ENCODE measurements at places on chromosomes 5 and 9.

DNA sequence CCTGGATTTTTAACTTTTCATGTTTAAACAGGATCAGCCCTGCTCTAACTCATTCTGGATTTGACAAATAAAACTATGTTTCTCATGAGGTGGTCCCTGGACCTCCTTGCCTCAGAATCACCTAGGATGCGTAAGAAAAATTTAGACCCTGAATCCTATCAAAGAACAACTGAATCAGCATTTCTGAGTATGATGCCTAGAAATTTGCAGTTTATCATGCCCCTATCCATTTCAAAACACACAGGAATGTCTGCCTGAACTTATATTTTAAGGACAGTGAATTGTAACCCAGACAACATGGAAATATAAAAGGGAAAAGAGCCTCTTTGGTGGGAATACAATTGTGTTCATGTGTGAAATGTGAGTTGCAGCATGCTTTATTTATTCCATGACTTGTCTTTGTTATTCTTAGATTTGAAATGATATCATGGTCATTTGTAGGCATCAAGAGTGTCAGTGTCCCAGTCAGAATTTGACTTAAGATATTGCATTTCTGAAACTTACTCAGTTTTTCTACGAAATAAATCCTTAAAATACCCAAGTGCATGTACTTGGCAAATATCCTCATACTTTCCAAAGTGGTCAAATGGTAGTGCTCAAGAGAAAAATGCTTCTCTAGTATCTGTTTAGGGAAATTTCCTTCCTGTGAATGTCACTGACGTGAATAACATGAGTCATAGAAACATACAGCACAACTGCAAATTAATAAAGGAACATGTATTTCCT, 144.3 kb downstream of the GIN1 start:
- DNase-seq = no peak

- DNase-seq = no peak
These were observed 1504.9 kb upstream of the C9orf72 start for GRCh38 chr9:29078063-29078666.

DNA sequence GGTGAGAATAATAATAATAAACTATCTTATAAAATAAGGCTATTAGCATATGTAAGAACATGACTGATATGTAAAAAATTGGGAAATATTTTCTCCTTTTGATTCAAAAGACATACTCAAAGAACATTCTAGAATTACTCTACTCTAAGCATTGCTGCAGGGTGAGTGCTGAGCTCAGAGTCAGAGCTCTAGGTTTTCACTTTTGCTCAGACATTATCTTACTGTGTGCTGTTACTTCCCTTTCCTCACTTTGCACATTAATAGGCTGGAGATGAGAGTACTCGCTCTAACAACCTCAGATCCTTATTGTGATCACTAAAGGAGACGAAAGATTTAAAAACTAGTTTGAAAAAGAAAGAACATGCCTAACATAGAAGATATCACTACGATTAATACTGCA, 99.4 kb upstream of the C9orf72 start:
- DNase-seq = no peak

GRCh38 chr5:162487528-162488525, 420.3 kb downstream of the GABRG2 start:
- DNase-seq = no peak

DNA sequence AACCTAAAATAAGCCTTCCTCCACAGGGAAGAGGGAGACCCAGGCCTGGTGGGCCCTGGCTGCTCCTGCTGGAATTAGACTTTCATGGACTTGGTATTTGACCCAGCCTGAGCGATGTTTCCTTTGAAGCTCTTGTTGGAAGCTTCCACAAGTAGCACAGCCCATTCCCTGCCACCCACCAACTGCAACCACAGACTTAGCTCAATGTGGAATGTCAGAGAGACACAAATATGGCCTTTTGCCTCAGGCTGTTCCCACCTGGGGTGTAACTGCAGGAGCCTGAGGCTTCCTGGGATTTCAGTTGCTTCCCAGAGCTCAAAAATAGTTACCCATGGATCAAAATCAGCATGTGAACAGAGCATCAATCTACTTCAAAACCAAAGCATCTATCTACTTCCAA, 70.3 kb upstream of the LHFPL2 start:
- no peak for DNase-seq

DNA sequence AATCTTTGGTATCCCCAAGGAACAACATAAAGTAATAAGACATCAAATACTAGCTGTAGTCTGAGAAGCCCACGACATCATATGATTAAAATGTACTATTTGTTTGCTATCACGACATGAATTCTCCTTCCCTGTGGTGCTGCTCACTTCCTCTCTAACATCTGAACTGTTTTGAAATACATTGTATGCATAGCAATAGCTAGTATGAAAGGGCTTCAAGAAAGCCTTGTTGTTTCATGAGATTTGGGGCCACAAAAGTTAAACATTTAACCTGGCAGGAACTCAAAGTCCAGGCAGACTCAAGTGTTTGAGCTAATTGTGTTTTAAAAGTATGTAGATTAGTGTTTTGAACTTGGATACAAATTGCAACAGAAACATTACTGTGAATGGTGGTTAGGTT, 237.4 kb upstream of the PTGER4 start:
- DNase-seq = no peak

DNA sequence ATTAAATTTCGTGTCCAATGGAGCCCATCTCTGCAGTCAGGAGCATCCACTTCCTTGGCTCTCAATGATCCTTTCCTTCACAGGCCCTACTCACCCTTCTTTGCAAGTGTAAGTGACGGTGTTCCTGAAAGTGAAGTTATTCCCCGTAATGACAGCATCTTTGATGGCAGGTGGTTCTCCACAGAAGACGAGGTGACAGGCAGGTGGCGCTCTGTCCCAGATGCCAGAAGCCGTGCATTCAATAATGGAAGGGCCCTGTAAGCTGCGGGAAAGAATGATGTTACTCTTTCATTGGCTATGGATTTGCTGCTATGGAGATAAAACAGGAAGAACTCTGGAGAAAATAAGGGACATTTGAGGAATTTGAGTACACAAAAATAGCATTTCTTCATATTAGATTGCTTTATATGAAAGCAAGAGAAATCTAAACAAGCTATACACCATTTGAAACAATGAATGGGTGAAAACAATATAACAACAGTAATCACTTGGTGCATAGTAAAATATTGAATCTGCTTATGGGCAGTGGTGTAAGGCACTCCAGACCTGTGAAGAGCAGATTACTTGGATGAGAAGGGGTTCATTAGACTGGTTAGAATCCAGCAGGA, 89.9 kb upstream of the TXNDC8 start:
- DNase-seq = peak; percentile 21

GRCh38 chr9:126523611-126524111, 90.1 kb upstream of the LMX1B start:
- no peak for DNase-seq

- DNase-seq = no peak
These were observed 50.5 kb downstream of the PDE4D start for GRCh38 chr5:59842999-59843398.

- no peak for DNase-seq
These were observed 48.1 kb downstream of the VAV2 start for GRCh38 chr9:133943781-133944745.

- DNase-seq = no peak
These were observed 11.4 kb downstream of the VDAC1 start for GRCh38 chr5:133993185-133993936.

DNA sequence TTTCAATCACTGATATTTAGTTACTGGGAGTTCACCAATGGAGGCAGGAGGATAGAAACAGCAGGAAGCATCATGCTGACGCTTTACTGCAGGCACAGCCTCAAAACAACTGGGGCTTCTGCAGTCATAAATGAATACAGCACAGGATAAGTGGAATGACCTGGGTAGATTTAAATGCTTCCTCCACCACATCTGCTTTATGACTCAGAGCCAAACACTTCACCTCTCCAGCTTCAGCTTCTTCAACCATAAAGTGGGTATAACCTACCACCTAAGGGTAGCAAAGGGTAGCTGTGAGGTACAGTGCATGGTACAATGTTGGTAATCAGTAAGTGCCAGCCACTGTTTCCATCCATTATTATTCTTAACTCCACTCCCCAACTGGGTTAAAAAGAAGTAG, 28.4 kb downstream of the RASEF start:
- DNase-seq = no peak

GRCh38 chr5:60805463-60805862, 38.6 kb downstream of the ELOVL7 start:
- DNase-seq = no peak

DNA sequence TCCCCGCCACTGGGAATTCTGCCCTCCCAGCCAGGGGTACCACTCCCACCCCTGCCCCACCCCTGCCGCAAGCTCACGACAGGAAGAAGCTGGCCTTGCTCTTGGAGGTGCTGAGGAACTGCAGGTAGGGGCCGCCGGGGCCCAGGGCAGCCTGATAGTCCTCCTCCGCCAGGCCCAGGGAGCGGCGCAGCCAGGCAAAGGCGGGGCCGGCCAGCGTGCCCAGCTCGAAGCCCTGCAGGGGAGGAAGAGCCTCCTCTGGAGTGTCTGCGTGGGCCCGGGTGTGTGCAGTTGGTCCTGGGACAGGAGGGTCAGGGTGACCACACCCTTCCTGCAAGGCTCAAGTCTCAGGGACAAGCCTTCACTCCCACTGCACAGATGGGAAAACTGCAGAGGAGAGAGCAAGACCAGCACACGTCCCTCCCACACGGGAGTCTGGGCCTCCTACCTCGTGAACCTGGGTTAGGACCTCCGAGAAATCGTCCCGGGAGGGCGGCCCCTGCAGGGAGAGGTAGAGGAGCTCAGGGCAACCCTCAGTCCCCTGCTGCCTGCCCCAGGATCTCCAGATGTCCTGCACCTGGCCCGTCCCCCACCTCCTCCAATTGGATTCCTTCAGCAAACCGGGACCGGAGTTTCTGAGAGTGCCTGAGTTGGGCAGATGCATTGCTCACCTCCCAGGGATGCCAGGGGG, 2.4 kb downstream of the PIP5KL1 start:
- no peak for DNase-seq

DNA sequence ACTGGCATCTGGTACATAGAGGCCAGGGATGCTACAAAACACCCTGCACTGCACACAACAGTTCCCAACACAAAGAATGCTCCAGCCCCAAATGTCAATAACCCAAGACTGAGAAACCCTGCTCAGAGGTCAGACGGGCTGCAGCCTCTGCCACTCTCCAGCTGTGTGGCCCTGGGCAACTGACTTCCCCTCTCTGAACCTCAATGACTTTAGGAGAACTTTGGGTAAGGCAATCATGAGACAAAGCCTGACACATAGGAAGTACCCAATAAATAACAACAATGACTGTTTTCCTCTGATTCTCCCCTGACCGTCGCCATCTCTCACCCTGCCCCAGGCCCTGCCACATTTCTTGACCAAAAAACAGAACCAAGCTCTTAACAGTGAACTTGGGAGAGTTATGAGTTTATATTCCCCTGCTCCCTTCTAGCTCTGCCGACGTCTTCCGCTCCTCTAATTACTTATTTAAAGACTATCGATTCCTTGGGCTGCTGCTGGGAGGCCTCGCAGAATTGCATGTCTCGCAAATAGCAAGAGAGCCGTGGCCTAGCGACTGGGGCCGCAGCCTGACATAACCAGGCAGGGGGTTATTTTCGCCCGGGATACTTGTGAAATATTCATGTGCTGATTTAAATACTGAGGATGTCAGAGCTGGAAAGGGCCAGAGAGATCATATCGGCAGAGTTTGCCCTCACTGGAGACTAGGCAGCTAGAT, 24.5 kb upstream of the CRB2 start:
- DNase-seq = no peak

- no peak for DNase-seq
These were observed 6.0 kb downstream of the UBQLN1 start for GRCh38 chr9:83701769-83702168.

DNA sequence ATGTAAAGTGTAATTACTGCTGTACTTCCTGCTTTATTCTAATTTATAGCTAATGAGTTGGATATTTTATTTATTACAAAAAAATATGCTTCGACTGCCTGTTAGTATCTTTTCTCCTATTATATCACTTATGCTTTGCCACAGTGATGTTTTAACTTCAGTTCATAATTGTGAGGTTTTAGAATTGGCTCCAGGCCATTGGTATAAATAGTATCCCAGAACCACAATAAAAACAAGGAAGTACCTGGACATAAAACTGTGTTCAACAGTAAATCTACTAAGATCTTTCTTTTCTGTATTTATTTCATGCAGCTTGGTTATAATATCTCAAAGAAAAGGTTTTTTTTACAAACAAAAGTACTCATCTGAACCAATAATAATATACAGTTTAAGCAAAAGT, 354.3 kb upstream of the CDH9 start:
- DNase-seq = no peak

DNA sequence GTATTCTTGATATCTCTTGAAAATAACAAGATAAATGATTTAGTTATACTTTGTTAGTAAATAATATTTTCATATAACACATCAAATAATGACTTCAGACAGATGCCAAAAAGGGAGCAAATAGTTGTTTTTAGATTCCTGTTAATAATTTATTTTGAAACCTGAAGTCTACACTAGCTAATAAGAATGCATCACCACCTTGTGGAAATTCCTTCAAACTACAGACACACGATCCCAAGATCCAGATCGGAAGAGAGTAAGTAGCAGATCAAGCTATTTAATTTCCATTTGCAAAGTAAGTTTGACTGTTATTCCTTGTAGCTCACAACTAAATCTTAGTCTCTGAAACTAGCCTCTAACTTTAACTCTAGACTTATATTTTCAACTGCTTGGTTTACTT, 35.5 kb upstream of the ISL1 start:
- no peak for DNase-seq

DNA sequence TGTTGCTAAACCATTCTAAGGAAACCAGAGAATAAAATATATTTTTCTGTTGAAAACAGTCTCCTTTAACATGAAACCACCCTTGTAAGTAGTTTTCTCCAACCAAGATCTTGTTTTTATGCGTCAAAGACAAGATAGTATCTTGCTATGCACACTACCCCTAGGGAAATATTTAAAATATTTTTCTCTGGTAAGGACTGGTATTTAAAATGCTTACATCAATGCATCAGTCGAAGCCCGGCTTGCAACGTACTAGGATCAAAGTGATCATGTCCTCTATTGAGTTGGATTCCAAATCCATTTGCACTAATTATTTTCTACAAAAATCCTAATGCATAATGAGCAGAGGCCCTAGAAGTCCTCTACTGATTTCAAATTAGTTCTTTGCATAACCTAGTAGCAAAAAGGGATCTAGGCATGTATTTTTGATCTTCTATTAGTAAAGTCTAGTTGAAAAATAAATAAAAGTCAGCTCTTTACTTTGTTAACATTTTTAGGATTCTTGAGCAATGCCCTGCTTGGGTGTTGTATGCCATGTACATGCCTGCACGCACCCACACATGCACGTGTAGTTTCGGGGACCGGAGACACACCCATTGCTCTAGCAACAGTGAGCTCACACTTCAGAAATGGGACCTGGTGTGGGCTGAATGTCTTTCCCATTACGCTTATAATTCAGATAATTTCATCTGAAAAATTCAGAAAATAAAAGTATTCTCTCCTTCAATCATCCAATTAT, 165.0 kb upstream of the GPR151 start:
- DNase-seq = no peak

GRCh38 chr5:150449517-150450339, at the start of gene RPS14:
Gene RPS14, minus strand, starts transcription at chr5:150449739. Its CDS starts 2,006 bp downstream, at chr5:150447733.
- peak; percentile 97 for DNase-seq
